Naive thymus-derived CD8-positive, alpha-beta T cell (primary cell): ENCODE measurements at places on chromosomes 7 and 10. TPM values are rescaled to one million over a fixed set of nuclear protein-coding genes. Genes with fewer than 3 reads are reported as not detected.

LBX1 gene
- polyA plus RNA-seq = not detected

CCDC136 gene
- polyA plus RNA-seq = 3.4 TPM

RARRES2 gene
- not detected for polyA plus RNA-seq

AMPH gene
- not detected for polyA plus RNA-seq

AGAP4 gene
- polyA plus RNA-seq = 1.6 TPM

ANKRD1 gene
- polyA plus RNA-seq = not detected

TET1 gene
- polyA plus RNA-seq = 2.0 TPM

PRF1 gene
- polyA plus RNA-seq = 435 TPM

AP5Z1 gene
- polyA plus RNA-seq = 34.1 TPM

NIPSNAP2 gene
- polyA plus RNA-seq = 36.3 TPM

AKR1C4 gene
- polyA plus RNA-seq = not detected

CLDN4 gene
- polyA plus RNA-seq = not detected

KIAA1549 gene
- not detected for polyA plus RNA-seq

STOX1 gene
- 1.0 TPM for polyA plus RNA-seq

AKR1C8 gene
- not detected for polyA plus RNA-seq

FAM3C gene
- polyA plus RNA-seq = 8.9 TPM

PAXIP1 gene
- 2.3 TPM for polyA plus RNA-seq

TMEM139 gene
- not detected for polyA plus RNA-seq

LMOD2 gene
- 0.06 TPM for polyA plus RNA-seq

ANKRD61 gene
- polyA plus RNA-seq = 0.30 TPM

EMX2 gene
- polyA plus RNA-seq = not detected

PDZD7 gene
- 1.1 TPM for polyA plus RNA-seq

STEAP1 gene
- polyA plus RNA-seq = 0.28 TPM

FAM180A gene
- not detected for polyA plus RNA-seq

FAM20C gene
- not detected for polyA plus RNA-seq

SVOPL gene
- 8.2 TPM for polyA plus RNA-seq

ZNF862 gene
- polyA plus RNA-seq = 10.6 TPM
